LoVo (cell line): ENCODE measurements at places on chromosomes 16 and 17.

GRCh38 chr17:81419886-81420768 lies 24.9 kb downstream of the BAHCC1 start:
- DNase-seq = no peak

GRCh38 chr16:74107795-74108610 lies 188.6 kb upstream of the PSMD7 start:
- DNase-seq = peak; percentile 52

DNA sequence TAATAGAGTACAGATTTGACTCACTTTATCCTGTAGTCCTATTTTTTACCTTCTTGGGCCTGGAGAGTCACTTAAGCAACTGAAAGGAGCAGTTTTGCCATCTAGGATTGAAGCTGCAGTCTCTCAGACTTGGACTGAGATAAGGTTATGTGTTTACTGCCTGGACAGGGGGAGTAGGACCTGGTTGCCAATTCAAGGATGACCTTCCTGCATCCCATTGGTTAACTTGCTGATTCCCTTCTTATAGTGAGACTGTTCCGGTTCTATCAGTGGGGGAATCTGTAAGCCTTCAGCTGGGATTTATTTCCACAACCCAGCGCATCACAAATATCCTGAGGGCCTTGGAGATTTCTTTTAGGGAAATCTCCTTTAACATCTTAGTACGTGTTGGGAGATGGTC lies 2.9 kb downstream of the UBN1 start:
- no peak for DNase-seq

DNA sequence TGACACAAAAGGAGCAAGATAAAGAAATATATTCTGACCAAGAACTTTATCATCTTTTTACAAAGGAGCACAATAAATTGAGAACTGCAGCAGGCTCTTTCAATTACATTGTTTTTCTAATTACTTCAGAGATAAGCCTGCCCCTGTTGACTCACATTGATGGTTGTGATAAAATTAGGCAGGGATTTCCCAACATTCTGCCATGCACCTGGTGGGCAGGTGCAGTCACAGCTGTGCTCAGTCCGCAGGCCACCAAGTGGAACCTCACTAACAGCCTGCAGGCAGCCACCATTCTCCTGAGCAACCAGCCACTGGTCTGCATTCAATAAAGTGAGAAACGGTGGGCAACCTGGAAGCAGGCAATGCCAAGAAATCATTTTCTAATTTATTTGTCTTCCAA lies 5.1 kb downstream of the FANCA start:
- no peak for DNase-seq

DNA sequence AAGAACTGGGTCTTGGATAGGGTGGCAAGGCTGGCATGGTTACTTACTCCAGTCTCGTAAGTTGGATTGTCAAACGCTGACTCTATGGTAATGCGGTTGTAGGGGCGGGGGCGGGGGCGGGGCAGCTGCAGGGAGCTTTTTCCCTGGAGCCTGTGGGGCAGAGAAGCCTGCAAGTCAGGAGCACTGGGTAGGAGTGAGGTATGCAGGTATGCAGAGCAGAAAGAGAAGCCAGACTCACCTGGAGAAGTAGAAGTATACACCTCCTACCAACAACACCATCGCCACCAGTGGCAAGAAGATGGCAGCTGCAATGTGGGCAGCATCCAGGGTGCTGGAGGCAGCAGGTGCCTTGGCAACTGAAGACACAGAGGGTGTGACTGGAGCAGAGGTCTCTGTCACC lies 4.8 kb upstream of the PHF12 start:
- no peak for DNase-seq

DNA sequence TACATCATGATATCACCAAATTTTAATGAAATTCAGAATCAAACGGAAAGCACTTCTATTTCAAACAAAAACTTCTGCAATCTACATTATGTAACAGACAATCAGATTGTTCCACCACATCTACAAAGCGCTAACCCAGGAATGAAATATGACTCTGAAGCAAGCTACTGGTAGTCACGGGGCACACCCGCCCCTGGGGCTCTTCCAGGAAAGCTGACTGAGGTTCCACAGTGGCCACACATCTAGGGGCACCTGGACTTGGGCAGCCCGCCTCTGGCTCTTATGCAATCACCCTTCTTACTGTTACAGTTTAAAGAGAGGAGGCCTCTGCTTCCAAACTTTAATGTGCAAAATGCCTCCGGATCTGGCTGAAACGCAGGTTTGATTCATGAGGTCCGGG lies 27.5 kb downstream of the ZCCHC14 start:
- peak; percentile 25 for DNase-seq

GRCh38 chr17:784143-784542 lies 2.0 kb downstream of the MRM3 start:
- no peak for DNase-seq
